H9 (cell line): ENCODE measurements at places on chromosomes 7 and 10.

DNA sequence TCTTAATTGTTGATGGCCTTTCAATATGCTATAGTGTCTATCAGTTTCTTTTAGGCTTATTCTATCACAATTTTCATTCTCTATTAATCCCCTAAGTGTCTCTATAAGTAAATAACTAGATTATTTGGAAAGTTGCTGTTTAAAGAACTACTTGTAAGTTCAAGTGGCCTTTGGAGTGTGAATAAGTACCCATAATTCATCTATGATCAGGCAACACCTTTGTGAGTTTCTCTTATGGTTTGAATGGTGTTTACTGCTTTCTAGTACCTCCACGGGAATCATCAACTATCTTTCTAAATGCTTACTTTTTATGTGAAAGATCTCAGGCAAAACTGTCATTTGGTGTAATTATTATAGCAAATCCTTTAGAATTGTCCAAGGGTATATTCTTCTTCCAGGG lies 166.7 kb downstream of the POU6F2 start:
- DNase-seq: no peak
- no peaks in the 10 kb centered on the region; the same call in 1 of the 2 replicates for H3K36me3 ChIP-seq
- H3K27ac ChIP-seq: no peak overlapping the region
- no peak overlapping the region for H3K4me3 ChIP-seq
- H3K4me1 ChIP-seq: no peaks in the 10 kb centered on the region
- H3K27me3 ChIP-seq: no peaks in the 10 kb centered on the region

DNA sequence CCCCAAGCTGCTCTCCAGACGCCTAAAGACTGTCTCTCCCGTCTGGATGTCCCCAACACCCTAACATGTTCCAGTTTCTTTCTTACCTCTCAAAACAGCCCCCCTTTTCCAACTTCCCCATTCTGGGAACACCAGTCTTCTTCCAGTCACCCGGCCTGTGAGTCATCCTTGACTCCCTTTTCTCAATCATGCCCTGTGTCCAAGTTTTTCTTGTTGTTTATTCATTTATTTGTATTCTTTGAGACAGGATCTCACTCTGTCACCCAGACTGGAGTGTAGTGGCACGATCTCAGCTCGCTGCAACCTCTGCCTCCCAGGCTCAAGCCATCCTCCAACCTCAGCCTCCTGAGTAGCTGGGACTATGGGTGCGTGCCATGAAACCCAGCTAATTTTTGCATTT lies 15.6 kb downstream of the SNX10 start:
- H3K27me3 ChIP-seq: no peaks in the 10 kb centered on the region; the same call in 1 of the 2 replicates
- H3K4me3 ChIP-seq: no peak overlapping the region
- H3K36me3 ChIP-seq: no peaks in the 10 kb centered on the region
- no peak for DNase-seq
- H3K4me1 ChIP-seq: peaks cover 2% of the 10 kb centered on the region; the same call in 1 of the 2 replicates

DNA sequence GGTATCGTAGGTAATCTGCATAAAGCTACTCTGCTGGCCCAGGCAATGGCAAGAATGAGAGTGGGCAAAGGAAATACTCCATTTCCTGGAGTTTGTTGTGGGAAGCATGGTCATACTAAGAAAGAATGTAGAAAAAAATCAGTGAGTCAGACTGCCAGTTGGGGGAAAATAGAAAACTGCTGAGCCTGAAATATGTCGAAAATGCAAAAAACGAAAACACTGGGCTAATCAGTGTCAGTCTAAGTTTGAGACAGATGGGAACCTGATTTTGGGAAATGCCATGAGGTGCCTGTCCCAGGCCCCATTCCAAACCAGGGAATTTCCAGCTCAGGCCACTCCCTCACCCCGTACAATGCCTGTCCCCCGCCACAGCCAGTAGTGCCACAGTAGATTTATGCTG lies 150.0 kb downstream of the ZNF33B start:
- no peaks in the 10 kb centered on the region for H3K27me3 ChIP-seq
- H3K4me1 ChIP-seq: no peaks in the 10 kb centered on the region

DNA sequence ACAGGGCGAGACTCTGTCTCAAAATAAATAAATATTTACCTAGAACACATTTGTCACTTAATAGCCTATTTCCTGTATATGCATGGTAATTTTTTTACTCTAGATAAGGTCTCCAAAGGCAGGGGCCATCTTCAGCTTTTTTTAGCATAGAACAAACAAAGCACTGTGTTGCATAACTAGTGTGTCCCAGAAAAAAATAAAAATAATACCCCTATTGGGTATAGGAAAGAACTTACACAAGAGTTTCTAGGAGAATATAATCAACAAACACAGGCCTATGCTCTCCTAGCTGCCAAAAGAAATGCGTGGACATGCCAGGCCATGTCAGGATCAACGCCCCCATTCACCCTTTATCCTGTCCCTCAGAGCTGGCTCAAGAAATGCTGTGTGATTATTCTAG lies 103.6 kb downstream of the PARD3 start:
- no peaks in the 10 kb centered on the region for H3K27me3 ChIP-seq
- no peak overlapping the region for H3K4me3 ChIP-seq
- peaks cover 7% of the 10 kb centered on the region for H3K4me1 ChIP-seq
- DNase-seq: no peak
- H3K27ac ChIP-seq: no peak overlapping the region
- no peaks in the 10 kb centered on the region for H3K36me3 ChIP-seq

DNA sequence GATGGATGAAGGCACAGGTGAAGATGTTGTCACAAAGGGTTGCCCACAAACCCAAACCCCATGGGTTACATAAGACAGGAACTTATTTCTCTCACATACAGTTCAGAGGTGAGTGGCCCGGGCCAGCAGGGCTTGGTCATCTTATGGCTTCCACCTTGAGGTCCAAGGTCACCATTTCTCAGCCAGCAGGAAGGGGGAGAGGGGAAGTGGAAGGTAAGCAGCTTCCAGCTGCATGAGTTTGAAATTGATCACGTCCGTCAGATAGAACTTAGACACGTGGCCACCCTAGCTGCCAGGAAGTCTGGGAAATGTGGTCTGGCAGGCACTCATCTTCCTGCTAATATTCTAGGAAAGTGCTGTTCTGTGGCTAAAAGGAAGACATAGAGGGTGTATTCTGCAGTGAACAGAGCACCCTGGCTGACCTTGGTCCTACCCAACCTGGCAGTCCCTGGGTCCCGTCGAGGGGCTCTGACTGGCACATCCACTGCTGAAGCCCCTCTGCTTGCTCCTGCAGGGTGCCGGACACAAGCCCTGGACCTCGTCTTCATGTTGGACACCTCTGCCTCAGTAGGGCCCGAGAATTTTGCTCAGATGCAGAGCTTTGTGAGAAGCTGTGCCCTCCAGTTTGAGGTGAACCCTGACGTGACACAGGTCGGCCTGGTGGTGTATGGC lies 49.5 kb downstream of the VWA2 start:
- no peak overlapping the region for H3K4me3 ChIP-seq
- no peaks in the 10 kb centered on the region for H3K36me3 ChIP-seq
- H3K27me3 ChIP-seq: no peaks in the 10 kb centered on the region
- H3K27ac ChIP-seq: no peak overlapping the region

DNA sequence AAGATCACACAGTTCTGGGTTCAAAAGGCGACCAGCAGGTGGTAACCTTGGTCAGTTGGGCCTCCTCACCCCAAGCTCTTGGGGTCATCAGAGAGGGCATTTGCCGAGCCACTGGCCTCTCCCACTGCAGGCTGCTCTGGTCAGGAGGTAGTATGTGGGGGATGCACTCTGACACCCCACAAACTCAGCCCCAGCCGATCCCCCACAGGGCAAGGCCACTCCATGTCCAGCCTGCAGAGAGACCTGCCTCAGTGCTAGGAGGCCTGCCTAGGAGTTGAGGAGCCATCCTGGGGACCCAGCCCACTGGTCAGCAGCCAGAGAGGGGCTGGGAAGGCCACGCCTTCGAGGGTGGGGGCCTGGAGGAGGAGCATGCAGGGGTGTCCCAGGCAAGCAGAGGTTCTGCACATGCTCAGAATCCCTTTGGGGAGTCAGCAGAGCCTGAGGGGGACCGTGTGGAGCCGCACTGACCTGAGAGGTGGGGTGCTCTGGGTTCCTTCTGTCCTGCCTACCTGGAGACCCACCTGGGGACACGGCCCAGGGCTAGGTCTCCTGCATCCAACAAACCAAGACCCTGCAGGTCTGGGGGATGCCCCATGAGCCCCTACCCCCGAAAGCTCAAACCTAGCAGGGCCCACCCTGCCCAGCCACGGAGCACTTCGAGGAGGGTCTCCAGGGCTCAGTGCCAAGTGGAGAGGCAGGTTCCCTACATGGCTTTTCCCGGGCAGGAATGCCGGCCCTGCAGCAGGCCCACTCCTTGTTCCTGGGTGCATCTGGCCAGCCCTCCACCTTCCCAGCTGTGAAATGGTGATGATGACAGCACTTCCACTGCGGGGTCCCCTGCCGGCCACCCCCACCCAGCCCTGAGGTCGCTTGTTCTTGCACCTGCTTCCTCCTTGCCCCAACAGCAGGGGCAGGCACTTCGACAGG lies 58.5 kb downstream of the RASGEF1A start:
- H3K27ac ChIP-seq: no peak overlapping the region
- no peaks in the 10 kb centered on the region for H3K36me3 ChIP-seq
- H3K4me3 ChIP-seq: no peak overlapping the region
- no peaks in the 10 kb centered on the region for H3K4me1 ChIP-seq
- no peaks in the 10 kb centered on the region for H3K27me3 ChIP-seq

DNA sequence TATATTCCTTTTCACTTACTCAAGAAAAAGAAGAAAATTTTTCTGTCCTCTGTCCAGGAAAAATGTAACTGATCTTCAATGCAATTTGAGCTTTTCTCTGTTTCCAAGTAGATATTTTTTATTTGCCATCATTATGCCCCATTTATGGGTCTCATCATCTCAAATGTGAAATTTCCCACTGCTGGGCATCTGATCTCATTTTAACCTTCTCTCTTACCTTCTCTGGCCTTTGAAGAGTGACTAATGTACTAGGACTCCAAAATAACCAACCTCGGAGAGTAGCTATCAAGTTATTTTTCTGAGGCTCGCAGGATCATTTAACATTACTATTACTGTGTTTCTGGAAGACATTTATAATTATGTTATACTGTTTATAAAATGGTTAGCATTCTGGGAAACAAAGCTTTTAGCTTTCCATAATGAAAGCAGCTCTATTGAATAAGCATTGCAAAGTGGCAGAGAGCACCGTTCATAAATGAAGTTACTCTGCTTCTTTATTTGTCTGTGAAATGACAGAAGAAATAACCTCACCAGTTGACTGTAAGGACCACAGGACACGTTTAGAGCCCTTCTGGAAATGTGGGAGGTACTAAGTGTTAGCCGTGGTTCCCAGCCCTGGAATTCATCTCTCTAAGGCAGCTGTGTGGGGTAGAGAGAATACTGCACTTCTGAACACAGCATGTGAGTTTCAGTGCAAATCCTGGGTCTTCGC lies 33.3 kb upstream of the NMT2 start:
- no peaks in the 10 kb centered on the region for H3K36me3 ChIP-seq
- DNase-seq: no peak
- H3K4me3 ChIP-seq: no peak overlapping the region
- H3K27me3 ChIP-seq: no peaks in the 10 kb centered on the region
- H3K27ac ChIP-seq: no peak overlapping the region
- peaks cover 4% of the 10 kb centered on the region; the same call in 1 of the 2 replicates for H3K4me1 ChIP-seq

- no peaks in the 10 kb centered on the region for H3K27me3 ChIP-seq
- no peaks in the 10 kb centered on the region for H3K36me3 ChIP-seq
- no peaks in the 10 kb centered on the region for H3K4me1 ChIP-seq
- no peak overlapping the region for H3K4me3 ChIP-seq
These were observed 163.3 kb downstream of the JCAD start for GRCh38 chr10:29896053-29896452.

- no peaks in the 10 kb centered on the region for H3K27me3 ChIP-seq
- no peak overlapping the region for H3K4me3 ChIP-seq
- no peaks in the 10 kb centered on the region for H3K36me3 ChIP-seq
- no peak for DNase-seq
- no peaks in the 10 kb centered on the region for H3K4me1 ChIP-seq
These were observed 20.1 kb upstream of the TNPO3 start for GRCh38 chr7:129074994-129075393.

- no peak for DNase-seq
- no peaks in the 10 kb centered on the region for H3K4me1 ChIP-seq
- peaks cover 90% of the 10 kb centered on the region for H3K36me3 ChIP-seq
These were observed 20.3 kb downstream of the AASS start for GRCh38 chr7:122123746-122124145.

GRCh38 chr10:32961895-32962369 lies 3.9 kb upstream of the ITGB1 start:
- no peak for DNase-seq
- no peaks in the 10 kb centered on the region for H3K36me3 ChIP-seq
- no peaks in the 10 kb centered on the region; the same call in 1 of the 2 replicates for H3K4me1 ChIP-seq
- H3K27me3 ChIP-seq: no peaks in the 10 kb centered on the region
